ENCODE measurements at places on chromosomes 2 and 18. TPM values are rescaled to one million over a fixed set of nuclear protein-coding genes. Genes with fewer than 3 reads are reported as not detected.

Gene C2orf69
- total RNA-seq, result 6.6 TPM

Gene DSG1
- total RNA-seq, result not detected

Gene AFTPH
- total RNA-seq, result 23.8 TPM

Gene PARD3B
- 0.52 TPM for total RNA-seq

Gene GKN1
- 0.24 TPM for total RNA-seq

Gene TCF7L1
- total RNA-seq, result 11.6 TPM

Gene TTC27
- 25.4 TPM for total RNA-seq
